ENCODE measurements at places on chromosomes 1 and 21.
A peak's percentile ranks its signal among the peaks of the same experiment; 100 is the strongest.

DNA sequence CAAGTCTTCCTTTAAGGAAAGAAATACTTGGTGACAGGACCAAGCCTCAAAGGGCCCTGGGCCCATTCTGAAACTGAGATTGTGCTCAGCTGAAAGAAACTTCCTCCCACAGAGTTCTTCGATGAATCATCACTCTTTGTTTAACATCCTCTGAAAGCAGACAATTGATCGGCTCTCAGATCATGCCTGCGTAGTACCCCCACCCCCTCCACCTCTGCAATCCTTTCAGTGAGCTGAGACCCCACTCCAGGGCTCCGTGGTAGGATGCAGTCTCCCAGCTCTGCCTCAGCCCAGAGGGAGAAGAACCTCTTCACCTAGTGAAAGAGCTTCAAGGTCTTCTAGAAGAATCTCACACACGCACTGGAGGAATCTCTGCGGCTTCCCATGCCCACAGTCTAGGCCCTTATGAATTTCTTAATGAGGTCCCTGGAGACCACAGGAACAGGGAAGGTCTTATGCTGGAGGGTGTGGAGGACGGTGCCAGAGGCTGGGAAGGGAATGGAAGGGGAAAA, 104.9 kb upstream of the SOD1 start:
- DNase-seq = no peak

DNA sequence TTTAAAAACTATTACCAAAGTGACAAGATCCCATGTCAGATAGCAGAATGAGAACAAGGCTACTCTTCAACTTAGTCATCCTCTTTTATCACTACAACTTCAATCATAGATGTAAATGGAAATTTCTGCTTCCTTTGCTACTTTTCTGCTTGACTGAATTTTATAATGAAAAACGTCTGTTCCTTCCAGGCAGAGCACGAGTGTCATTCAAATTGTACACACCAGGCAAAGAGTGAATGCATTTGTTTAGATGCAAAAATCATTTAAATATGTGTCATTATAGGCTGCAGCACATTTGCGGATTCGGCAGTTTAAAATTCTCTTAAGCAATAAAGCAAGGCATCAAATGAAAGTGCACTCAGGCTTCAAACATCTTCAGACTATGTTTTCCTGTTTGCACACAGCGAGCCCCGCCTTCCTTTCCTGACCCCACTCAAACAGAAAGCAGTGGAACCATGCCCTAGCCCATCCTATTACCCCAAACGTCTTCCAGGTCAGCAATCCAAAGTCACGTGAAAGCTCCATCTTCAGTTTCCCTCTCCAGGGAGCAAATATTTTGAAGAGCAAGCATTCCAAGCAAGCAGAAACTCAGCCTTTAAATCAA, 99.6 kb downstream of the APP start:
- DNase-seq = peak; percentile 28

GRCh38 chr1:44310006-44310405, 45.1 kb downstream of the ERI3 start:
- no peak for DNase-seq

DNA sequence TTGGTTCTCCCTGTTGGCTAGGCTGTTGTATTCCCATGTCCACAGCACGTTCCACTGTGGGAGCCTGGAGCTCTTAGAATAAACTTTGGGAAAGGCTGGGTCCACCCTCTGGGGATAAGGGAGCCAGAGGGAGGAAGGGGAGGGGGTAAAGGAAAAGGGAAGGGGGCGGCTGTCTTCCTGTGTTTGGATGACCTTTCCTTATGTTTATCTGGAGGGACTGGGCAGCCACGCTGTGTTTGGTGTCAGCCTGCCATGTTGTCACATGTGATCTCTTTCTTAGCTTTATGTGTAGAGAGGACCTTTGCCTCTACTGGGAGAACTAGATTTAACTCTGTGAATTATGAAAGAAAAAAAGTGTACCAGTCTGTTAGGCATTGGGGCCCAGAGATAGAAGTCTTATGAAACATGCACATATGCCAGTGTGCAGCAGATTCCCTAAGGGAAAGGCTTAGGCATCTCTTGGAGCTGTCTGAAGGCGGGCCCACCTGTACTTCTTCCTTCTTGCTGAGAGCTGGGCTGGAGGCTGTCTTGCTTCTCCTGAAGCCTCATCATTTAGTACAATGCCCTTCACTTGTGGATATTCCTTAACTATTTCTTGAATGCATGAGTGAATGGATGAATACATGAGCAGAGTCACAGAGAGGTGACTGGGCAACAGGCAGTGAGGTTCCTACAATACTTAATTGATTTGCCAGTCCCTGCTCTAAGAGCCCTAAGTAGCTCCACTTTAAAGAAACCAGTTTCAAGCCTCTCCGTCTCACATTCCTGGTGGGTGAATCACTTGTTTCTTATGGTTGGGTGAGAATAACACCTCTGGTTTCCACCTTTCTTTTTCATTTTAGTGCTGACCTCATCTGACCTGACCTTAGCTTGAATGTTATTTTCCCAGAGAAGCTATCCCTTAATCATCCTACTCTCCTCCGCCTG, 62.5 kb upstream of the ARHGAP29 start:
- peak; percentile 98 for DNase-seq

DNA sequence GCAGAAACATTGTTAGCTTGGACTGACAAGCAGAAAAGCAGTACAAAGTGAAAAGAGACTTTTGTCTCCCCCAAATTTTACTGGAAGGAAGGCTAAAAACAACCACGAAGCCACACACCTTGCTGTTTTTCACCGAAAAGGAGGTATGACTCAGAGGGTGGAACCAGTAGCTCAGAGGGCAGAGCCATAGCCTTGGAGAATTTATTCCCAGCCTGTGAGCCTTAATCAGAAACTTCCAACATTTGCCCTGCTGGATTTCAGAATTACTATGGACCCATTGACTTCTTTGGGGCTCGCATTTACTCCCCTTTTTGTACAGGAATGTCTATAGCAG, 32.0 kb downstream of the RPS6KC1 start:
- DNase-seq = no peak

DNA sequence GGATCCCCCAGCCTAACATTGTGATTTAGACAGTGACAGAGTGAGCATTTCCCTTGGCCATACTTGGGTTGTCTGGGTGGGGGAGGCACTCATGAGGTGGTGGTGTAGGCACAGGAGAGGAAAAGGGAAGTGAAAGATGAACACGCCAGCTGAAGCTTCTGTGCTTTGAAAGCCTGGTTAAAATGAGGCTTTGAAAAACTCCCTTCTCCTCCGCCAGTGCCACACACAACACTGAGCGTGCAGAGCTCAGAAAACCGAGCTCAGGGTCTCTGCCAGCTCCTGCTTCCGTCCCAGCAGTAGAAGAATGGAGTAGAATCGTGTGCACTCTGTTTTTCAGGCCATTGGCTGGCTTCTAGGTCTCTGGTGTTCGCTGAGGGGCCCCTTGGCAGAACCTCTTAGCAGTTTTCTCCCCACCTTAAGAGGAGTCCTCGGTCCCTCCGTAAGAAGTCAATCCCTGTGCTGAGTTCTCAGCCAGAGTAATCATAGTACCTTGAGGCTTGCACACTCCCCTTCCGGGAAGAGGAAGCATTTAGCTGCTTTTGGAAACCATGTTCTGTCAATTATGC, 12.9 kb downstream of the PLEKHM2 start:
- DNase-seq = no peak

DNA sequence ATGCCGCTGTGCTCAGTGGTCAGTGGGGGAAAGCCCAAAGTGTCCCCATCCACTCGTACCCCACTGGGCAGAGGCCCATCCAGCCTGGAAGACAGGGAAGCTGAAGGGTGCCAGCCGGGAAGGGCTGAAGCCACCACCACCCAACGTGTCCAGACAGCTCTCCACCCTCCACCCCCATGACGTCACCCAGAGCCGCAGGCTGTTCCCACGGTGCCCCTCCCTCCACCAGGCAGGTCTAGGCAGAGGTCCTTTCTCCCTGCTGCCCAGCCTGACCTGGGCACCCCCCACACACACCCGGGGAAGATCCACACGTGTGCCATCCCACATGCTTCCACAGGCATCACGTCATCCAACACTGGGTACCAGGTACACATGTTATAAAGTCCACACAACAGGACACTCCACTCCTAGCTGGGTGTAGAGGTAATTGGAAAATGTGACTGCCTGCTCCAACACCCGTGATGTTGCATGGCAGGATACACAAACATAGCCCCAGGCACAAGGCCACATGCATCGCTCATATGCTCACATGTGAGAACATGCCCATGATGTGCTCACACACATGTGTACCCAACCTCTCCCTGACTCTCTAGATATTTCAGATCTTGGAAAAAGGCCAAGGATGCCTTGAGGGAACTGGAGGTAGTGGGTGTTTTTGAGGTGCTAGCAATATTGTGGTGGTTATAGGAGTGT, 5.1 kb upstream of the ARHGAP30 start:
- DNase-seq = no peak

DNA sequence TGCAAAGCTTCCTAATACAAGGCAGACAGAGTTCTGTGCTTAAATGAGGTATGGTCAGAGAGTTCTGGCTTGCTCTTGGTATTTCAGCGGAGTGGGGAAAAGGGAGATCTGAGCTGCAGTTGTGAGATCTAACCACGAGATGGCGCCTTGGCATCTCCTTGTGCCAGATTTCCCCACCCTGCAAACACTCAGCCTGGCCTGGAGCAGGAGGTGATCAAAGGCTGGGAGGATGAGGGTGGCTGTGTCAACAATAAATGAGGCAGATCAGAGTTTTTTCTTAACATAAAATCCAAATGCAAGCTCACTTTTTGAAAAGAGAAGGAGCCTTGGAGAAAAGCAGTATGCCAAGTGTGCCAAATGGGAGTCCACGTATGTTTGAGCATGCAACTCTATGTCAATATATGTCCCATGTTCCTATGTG, 4.1 kb upstream of the TFAP2E start:
- DNase-seq = peak; percentile 55

DNA sequence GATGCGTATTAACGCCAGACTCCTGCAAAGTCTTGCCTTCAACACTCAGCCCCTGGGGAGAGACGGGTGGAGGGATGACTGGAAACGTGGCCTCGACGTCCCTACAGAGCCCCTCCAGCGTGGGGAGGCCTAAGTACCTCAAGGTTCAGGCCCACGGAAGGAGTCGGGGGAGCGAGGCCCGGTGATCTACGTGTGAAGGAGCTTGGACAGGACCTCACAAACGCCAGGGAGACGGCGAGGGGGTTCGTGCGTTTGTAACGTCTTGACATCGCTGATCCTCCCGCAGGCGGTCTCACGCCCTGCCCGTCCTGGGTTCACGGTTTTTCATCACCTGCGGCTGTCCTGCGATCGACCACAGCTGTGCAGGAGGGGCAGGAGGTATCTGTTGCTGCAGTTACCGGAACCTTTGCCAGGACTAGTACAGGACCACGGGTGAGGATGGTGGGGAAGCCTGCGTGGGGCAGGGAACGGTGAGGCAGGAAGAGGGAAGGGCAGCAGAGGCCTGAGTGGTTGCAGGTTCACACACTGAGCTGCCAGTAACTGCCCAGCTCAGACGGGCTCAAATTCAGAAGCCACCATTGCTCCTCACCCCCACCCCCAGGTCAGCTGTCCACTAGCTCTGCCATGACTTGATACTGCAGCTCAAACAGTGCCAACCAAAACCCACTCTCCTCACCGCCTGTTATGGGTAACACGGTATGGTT, 889 bp upstream of the CCNL2 start:
- peak; percentile 21 for DNase-seq
